Skin of body (tissue), 3 donors: ENCODE measurements at places on chromosomes 2 and 18. TPM values are rescaled to one million over a fixed set of nuclear protein-coding genes. Genes with fewer than 3 reads are reported as not detected.

The ERICH2 gene
- 0.79 TPM for total RNA-seq

DNA sequence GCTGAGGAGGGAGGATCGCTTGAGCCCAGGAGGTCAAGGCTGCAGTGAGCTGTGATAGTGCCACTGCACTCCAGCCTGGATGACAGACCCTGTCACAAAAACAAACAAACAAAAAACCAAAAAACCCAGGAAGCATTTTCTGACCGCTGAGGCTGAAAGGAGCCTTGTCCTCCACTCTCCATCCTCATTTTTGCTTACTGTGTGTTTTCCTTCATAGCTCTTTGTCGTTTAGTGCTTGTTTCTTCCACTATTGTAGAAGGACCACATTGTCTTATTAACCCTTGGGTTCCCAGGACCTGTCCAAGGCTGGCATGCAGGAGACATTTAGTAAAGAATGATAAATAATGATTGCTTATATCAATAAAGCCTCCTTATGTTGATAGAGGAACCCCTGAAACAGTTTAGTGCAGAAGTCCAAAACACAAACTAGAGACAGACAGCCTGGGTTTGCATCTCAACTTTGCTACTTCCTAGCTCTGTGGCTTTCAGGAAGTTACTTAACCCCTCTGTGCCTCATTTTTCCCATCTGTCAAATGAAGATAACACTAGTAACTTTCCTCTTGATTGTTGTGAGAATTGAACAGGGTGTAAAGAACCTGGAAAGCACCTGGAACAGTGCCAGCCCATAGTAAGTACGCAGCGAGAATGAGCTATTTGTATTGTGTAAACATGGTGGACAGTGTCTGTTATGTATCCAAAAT is 126.0 kb downstream of the LPIN1 start:
- peak; percentile 5 for DNase-seq

The SCLY gene
- 8.7 TPM for total RNA-seq

GRCh38 chr18:48749768-48750167 is 201.0 kb downstream of the SMAD7 start:
- peak; percentile 39 for DNase-seq

GRCh38 chr2:128696421-128696820 is 377.8 kb upstream of the HS6ST1 start:
- DNase-seq: no peak

The PKDCC gene
- total RNA-seq: 48.9 TPM

- no peak for DNase-seq
These were observed 77.8 kb upstream of the STK17B start for GRCh38 chr2:196249171-196249570.

- DNase-seq: no peak
These were observed 205.6 kb downstream of the RTP5 start for GRCh38 chr2:242075168-242075567.

DNA sequence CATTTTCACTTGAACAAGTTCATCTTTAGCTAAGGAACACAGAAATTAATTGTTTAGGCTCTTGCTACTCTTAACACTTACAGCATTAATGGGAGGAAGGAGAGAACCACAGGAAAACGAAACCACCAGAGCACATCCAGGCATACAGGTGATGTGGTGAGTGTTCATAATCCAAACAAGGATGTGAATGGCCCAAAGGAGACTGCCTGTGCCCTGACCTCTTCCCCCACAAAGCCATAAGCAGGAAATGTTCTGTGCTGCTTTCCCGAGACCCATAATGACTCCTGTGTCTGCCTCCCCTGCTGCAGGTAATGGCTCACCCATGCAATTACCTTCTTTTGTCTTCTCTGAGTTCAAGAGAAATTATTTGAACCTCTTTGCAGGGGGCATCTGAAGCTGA is 295.9 kb upstream of the LINC00305 start:
- no peak for DNase-seq

The SERPINB12 gene
- total RNA-seq: 64.6 TPM

The ACKR3 gene
- total RNA-seq: 27.3 TPM

The ST6GAL2 gene
- 5.9 TPM for total RNA-seq

- no peak for DNase-seq
These were observed 9.7 kb downstream of the SMAD7 start for GRCh38 chr18:48940854-48941611.
